ENCODE measurements at places on chromosomes 6 and 20. TPM values are rescaled to one million over a fixed set of nuclear protein-coding genes. Genes with fewer than 3 reads are reported as not detected.

DNA sequence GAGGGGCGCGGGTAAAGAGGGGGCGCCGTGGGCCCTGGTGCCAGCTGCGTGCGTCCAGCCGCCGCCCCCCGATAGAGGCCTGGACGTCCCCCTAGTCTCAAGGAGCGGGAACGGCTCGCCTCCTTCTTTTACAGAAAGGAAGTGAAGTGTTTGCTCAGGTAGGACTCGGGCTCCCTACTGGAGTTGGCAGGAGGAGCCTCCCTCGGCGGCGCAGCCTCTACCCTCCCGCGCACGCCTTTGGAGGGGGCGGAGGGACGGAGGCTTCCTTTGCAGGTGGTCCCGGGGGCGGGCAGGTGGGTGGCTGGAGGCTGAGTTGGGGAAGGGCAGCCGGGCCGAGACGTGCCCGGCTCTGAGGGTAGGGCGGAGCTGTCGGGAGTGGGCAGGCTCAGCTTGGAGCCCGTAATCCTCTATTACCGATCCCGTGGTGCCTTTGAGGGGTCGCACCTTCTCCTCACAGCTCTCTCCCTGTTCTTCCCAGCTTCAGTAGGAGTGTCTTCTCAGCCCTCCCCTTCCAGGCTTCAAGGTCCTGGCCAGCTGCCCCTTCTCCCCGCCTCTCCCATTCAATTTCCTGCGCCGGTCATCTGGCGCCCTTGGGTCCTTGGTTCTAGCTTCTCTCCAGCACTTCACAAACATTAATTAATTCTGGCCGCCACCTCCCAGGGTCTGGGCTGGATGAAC lies 728 bp downstream of the ITPR3 start:
- no peak for DNase-seq

DNA sequence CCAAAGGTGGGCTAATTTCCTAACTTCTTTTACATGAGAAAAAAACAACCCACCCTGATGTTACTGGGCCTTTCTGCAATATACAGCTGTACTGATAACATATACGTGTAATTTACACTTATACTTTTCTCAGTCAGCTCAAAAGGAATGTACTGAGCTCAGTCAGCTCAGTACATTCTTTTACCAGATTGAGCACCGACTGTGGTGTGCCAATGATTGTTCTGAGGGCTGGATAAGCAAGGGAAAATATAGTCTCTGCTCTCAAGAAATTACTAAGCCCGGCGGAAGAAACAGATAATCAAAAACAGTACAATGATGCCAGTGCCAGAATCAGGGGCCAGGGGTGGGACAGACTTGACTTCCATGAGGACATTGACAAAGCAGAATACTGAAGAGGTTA lies 10.0 kb upstream of the BLOC1S5 start:
- no peak for DNase-seq

GRCh38 chr6:98976674-98977385 lies 29.1 kb upstream of the FBXL4 start:
- DNase-seq, result no peak

GRCh38 chr6:105886066-105886813 lies 199.9 kb upstream of the PRDM1 start:
- no peak for DNase-seq

DNA sequence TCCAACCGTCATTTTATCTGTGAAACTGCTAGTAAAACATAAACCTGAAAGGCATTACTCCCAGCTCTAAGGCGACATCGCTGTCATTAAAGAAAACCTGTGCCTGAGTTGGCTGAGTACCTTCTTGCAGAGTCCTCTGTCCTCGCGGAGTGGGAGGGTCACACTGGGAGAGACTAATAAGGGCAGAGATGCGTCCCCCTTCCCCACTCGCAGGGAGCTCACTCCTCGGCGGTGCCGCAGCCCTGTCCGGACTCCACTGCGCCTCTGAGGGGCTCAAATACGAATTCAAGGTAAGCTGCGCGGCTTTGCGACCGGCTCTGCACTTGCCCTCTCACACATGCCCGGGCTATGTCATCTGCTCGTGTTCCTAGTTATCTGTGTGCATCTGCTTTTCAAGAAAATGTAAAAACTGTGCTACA lies at the start of gene COL19A1:
TSS of gene COL19A1 (plus strand) at position 206 of the 419 bp plus-strand sequence. CDS start 13,012 bp downstream, outside the sequence.
- DNase-seq, result peak; percentile 49

DNA sequence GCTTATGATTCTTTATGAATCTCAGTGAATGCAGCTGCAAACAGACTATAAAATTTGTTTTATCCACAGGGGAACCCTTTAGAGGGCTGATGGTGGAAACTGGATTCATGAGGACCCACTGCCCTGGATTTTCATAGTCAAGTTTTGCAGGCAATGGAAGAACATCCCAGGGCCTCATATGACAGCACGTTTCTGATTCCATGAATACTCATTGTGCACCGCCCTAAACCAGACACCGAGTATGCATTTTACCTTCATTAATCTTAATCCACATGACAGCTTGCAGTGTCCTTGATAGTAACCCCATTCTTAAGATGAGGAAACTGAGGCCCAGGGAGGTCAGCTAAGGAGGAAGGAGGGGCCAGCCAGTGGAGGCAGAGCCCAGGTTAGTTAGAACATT lies 270.4 kb downstream of the PREX1 start:
- DNase-seq, result no peak

DNA sequence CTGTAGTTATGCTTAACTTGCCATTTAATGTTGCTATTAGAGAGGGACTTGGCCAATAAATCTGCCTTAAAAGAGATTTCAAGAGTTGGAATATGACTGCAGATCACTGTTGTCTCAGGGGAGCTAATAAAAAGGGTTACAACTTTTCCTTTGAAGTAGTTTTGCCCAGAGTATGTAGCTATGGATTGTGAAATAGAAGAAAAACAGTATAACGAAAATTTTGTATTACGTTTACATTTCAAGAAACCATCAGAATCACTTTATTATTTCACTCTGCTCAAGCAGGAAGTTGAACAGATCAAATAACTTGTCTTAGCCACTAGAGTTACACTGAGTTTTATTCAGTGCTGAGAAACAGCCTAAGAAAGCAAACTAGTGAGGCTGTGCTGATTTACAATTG lies 3.0 kb upstream of the ZSCAN26 start:
- DNase-seq, result no peak

- DNase-seq, result no peak
Observed at GRCh38 chr6:113094779-113095178, 747.6 kb downstream of the RFPL4B start.

- no peak for DNase-seq
Observed at GRCh38 chr20:23955896-23956295, 32.7 kb downstream of the GGTLC1 start.

- no peak for DNase-seq
Observed at GRCh38 chr6:36781669-36782068, 57.6 kb downstream of the CPNE5 start.

GRCh38 chr6:75234126-75234865 lies 9.3 kb downstream of the COX7A2 start:
- DNase-seq, result no peak

DNA sequence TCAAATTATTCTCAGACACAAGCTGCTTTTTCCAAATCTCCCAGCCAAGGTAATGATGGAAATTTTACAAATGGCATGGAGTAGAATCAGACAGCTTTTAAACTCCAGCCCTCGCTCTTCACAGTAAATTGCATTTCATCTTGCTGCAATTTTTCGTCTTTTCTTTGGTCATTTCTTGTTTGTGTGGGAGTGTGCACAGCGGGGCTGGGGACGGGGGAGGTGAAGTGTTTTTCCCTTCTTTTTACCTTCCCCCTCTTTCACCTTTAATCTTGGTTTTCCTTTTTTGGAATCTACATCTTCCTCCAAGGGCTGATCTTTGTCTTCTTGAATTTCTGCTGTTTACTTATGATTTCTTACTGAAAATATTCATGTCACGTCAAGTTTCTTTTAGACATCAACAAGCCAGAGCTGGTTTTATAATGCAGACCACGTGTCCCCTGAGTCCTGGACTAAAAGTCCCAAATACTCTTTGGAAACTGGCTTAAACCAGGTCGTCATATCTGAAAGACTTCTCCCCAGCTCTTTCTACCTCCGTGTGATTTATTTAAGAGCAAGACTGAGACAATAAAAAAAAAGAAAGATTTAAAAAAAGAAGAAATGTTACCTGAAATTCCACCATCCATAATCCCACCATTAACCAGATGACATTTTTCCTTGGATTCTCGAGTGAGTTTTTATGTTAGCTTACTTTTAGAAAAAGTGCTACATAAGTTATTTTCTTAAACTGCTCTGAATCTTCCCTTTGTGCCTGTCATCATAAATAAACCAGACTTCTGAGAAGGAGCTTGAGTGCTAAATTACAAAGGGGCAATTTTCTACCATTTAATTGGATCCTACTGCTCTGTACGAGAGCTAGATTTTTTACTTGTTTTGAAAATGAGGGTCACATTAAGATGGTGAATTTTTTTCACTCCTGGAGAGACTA lies 52.0 kb downstream of the MAP3K5 start:
- DNase-seq, result no peak

DNA sequence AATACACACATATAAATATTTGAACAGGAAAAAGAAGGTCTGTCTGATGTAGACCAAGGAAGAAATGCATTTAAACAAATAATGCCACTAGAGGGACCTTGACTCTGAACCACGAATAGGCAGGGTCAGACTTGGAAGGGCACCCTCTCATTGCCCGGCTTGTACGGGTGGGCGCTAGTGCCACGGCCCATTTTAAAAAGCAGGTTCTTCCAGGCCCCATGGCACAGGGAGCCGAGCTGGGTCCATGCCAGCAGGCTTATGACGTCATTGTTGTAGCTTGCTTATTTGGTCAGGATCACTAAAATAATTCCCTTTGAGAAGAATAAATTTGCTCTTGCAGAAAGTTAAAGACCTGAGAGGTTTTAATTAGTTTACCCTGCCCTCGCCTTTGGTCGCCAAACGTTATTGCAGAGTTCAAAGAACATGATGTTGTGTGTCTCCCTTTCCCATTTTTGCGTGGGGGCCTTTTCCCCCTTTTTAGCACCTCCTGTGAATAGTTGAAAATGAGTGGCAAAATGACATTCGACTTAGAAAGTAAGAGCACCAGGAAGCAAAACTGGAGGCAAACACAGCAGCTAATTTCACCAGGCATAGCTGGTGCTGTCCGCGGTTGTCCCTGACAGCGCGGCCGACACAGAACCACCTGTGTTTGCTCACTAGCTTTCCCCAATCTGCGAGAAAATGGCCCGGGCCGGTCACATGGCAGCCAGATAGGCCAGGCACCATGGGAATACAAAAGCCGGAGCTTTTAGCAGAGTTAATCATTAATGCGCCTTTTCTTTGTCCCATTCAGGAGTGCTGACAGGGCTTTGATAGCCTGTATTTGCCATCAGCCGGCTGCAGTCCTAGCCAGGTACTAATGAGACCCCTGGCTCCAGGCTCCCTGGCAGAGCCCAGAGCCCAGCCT lies 93.8 kb downstream of the FOXA2 start:
- peak; percentile 95 for DNase-seq

- peak; percentile 96 for DNase-seq
Observed at GRCh38 chr20:44388466-44389023, 33.0 kb downstream of the HNF4A start.

DNA sequence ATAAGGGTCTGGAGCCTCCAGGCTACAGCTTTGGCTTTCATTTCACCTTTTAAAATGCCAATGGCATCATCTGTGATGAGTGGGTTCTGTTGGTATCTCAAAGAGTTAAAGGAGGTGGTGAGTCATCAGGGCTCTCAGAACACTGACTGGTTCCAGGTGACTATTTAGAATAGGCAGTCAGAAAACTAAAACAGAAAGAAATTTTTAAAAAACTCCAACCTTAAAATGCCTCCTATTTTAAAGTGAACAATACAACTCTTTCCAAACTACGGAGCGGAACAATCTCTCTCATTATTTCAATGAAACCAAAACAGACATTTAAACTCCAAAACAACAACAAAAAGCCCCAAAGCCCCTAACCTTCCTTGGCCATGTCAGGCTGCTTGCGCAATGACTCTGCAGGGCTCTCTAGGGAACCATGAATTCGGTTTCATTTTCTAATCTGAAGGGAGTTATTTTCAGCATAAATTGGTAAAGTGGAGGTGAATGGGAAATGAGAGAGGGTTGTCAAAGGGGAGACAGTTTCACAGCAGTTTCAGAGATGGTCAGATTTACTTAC lies 194.9 kb downstream of the KIF6 start:
- no peak for DNase-seq

- DNase-seq, result peak; percentile 35
Observed at GRCh38 chr6:31490115-31490873, 7.7 kb upstream of the MICB start.

DNA sequence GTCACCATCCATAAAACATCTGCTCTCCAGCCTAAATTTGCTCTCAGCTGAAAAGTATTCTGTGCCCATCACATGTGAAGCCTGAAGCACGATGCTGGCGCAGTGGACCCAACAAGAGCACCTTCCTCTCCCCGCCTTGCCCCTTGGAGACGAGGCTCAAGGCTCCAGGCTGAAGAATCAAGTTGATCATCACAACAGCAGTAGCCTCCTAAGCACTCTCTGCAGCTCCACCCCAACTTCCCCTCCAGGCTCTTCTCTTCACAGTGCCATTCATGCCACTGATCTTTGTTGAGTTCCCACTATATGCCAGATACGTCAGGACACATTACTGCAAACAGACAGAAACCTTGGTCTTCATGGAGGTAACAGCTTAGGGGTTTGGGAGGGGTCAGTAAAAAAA lies 41.6 kb upstream of the ZNF217 start:
- peak; percentile 21 for DNase-seq

GRCh38 chr6:15496345-15497131 lies 166.3 kb downstream of the DTNBP1 start:
- DNase-seq, result peak; percentile 39

GRCh38 chr6:13413466-13413862 lies 73.9 kb downstream of the GFOD1 start:
- peak; percentile 83 for DNase-seq

DNA sequence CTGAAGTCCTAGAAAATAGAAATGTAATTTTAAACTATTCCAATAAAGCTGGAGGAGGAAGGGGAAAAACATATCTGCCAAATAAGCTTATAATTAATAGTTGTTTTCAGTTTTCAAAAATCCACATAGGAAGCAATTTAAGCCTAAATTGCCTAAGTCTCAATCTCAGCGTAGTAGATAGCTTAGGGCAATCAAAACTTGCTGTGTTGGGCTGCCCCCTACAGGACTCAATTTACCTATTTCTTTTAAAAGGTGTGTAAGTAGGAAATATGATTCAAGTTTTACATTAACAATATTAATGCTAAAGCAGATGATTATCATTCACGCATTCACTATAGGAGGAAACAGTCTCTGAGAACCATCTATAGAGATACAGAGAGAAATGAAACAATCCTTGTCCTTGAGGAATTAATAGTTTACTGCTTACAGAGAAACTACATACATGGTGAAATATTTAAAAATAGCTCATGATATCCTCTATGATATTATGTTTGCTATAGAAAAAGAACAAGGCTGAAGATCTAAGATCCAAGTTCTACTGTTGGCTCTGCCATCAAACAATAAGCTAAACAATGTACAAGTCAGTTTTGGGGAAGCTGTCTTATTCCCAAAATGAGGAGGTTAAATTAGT lies 102.1 kb downstream of the ATG5 start:
- DNase-seq, result no peak

Gene CCND3
- total RNA-seq, result 14.7 TPM

Gene POM121L2
- not detected for total RNA-seq

Gene TMEM74B
- total RNA-seq, result 1.2 TPM

Gene ARG1
- total RNA-seq, result 1,138 TPM

Gene BPIFB1
- total RNA-seq, result 0.18 TPM

Gene TBXT
- total RNA-seq, result not detected

Gene RNF144B
- total RNA-seq, result 17.5 TPM

Gene C6orf15
- not detected for total RNA-seq

Gene POFUT1
- total RNA-seq, result 39.2 TPM
